ENCODE measurements at places on chromosomes 6 and 20. TPM values are rescaled to one million over a fixed set of nuclear protein-coding genes. Genes with fewer than 3 reads are reported as not detected.

Gene EYS
- total RNA-seq: 0.09 TPM

Gene RCAN2
- total RNA-seq: 8.2 TPM

Gene SLC22A2
- not detected for total RNA-seq

Gene CALHM6
- total RNA-seq: 22.4 TPM

Gene PLN
- 0.14 TPM for total RNA-seq

Gene FNDC1
- total RNA-seq: 0.47 TPM

Gene UBE3D
- total RNA-seq: 1.9 TPM

Gene MAP3K4
- 17.6 TPM for total RNA-seq

Gene RAET1G
- not detected for total RNA-seq

Gene ADGB
- 0.23 TPM for total RNA-seq

Gene GINS1
- total RNA-seq: 11.4 TPM

Gene NR2E1
- total RNA-seq: not detected

Gene ADNP
- total RNA-seq: 25.2 TPM

Gene PERP
- 14.7 TPM for total RNA-seq

Gene C6orf58
- total RNA-seq: 0.09 TPM

Gene CTCFL
- total RNA-seq: 0.05 TPM

Gene DPM1
- total RNA-seq: 38.2 TPM

Gene BCLAF1
- 60.5 TPM for total RNA-seq

Gene GZF1
- 11.0 TPM for total RNA-seq

Gene THBS2
- total RNA-seq: 4.9 TPM

Gene UFL1
- 25.9 TPM for total RNA-seq

Gene MUC22
- total RNA-seq: not detected

Gene TREM1
- 0.09 TPM for total RNA-seq

Gene ZBTB12
- total RNA-seq: 2.3 TPM

Gene SNAI1
- 0.75 TPM for total RNA-seq

Gene DDO
- 11.1 TPM for total RNA-seq

Gene SLC12A5
- not detected for total RNA-seq

Gene CDKN1A
- 41.7 TPM for total RNA-seq

Gene COL10A1
- total RNA-seq: not detected

Gene MRPL14
- total RNA-seq: 34.6 TPM

Gene AVP
- not detected for total RNA-seq

Gene IL17A
- not detected for total RNA-seq

Gene TRIM10
- total RNA-seq: 128 TPM

Gene OR2J3
- total RNA-seq: not detected

Gene EGFL8
- total RNA-seq: 1.8 TPM

Gene CYP39A1
- 10.8 TPM for total RNA-seq

Gene OR12D2
- not detected for total RNA-seq

Gene COQ3
- total RNA-seq: 3.8 TPM

Gene PRL
- not detected for total RNA-seq

Gene PTCRA
- total RNA-seq: 1.1 TPM

Gene CLIC1
- total RNA-seq: 124 TPM

Gene DLK2
- not detected for total RNA-seq

Gene AGPAT1
- 10.4 TPM for total RNA-seq

Gene PLG
- total RNA-seq: 1,208 TPM

Gene ESF1
- total RNA-seq: 6.5 TPM

Gene BPIFB1
- total RNA-seq: 0.08 TPM

Gene GRIK2
- 0.17 TPM for total RNA-seq

Gene ADGRF1
- total RNA-seq: not detected

Gene HSPA12B
- 0.98 TPM for total RNA-seq

Gene SFT2D1
- 14.7 TPM for total RNA-seq

Gene LAMP5
- 0.09 TPM for total RNA-seq

Gene OPN5
- not detected for total RNA-seq

Gene CRISP3
- total RNA-seq: 0.08 TPM

Gene PGM3
- total RNA-seq: 61.1 TPM

Gene SHLD1
- 0.92 TPM for total RNA-seq

Gene CYP21A2
- total RNA-seq: 29.6 TPM

Measured in liver (tissue), 10 donors.